ENCODE measurements at places on chromosomes 4 and X. TPM values are rescaled to one million over a fixed set of nuclear protein-coding genes. Genes with fewer than 3 reads are reported as not detected.

The GPR78 gene
- 0.12 TPM for total RNA-seq

DNA sequence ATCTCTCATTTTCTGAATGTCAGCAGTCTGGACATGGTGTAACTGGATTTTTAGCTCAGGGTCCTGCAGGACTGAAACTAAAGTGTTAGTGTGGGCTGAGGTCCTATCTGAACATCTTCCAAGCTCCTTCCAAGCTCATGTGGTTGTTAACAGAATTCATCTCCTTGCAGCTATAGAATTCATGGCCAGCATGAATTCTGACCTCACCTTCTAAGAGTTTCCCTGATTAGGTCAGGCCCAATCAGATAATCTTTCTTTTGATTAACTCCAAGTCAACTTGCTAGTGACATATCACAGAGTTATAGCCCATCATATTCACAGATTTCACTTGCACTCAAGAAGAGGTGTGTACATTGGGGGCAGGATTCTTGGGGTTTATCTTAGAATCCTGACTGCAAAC, 59.5 kb downstream of the LIMCH1 start:
- DNase-seq, result no peak

The PARM1 gene
- not detected for total RNA-seq

- no peak for DNase-seq
These were observed 364.8 kb upstream of the EMCN start for GRCh38 chr4:100882661-100883060.

DNA sequence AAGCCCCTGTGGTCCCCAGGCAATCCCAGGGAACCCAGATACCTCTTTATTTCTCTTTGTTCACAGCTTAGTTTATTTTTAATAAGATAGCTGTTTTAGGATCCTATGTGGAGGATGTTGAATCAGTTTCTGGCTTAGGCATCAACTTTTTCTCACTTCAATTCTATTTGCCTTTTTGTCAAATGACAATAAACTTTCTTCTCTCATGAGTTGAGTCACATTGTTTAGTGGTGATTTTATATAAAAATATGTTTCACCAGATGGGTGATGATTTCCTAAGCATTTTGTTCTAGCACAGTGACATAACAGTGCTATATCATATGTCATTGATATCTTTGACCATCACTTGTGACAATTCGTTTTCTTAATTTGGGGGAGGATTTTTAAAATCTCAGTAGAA, 198.1 kb upstream of the PUDP start:
- no peak for DNase-seq

The DAPP1 gene
- not detected for total RNA-seq

DNA sequence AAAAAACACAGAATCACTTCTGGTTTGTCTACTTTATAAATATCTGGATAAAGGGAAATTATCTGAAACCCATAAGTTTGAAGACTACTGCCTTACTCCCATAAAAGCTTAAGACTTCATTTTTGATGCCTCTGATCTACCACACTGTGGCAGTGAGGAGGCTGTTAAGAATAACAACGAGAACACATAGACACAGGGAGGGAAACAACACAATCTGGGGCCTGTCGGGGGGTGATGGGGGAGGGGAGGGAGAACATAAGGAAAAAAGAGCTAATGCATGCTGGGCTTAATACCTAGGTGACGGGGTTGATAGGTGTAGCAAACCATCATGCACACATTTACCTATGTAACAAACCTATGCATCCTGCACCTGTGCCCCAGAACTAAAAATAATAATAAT, 573.7 kb downstream of the GBA3 start:
- DNase-seq, result no peak

Data from A172 (cell line).